ENCODE measurements at places on chromosomes 2 and 18.

DNA sequence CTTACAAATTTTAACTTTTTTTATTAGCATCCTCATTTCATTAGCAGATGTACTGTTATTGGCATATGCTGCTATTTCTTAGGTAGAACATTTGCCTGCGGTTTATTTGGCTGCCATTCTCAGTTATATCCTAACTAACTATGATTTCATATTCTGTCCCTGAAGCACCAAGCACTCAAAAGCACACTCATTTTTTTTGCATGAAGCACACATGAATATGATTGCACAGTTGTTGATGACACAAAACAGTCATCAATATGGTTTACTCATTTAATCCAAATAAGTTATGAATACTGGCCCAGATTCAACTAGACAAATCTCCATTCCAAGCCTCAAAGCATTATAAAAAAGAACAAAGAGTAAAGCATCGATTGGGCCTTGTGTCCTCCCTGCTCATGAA is 129.4 kb upstream of the CNTNAP5 start:
- no peak for DNase-seq

- DNase-seq: no peak
Observed at GRCh38 chr18:22964116-22964515, 31.0 kb downstream of the RBBP8 start.

DNA sequence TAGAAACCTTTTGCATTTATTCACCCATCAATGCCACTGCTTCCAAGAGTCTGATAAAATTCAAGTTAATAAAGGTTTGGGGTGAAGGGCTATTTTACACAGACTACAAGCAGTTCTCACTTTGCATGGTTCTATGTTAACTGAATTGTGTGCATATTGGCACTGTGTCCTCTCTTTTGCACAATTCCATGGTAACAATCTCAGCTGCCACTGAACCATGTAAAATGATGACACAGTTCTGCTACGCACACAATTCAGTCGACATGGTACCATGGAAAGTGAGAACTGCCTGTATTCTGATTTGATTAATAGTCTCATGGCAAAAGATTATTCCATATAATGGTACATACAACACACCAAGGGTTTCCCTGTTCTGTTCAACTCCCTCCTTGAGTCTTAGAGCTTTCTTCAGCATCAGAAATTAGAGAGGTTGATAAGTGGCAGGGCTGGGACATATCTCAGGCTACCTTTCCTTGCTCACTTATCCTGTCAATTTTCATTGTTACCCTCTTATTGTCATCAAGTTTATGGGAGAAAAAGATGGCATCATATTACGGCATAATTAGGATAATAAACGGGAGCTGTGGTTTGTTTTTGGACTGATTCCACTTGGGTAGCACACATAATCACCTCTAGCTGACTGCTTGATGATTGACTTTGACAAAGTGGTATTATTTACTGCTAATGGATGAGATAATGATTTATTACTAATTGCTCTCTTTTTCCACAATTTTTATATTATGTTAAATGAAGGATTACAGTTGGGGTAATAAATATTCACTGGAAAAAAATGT is 139.3 kb upstream of the CREB1 start:
- no peak for DNase-seq

- DNase-seq: no peak
Observed at GRCh38 chr2:10919410-10919770, 7.7 kb downstream of the KCNF1 start.

DNA sequence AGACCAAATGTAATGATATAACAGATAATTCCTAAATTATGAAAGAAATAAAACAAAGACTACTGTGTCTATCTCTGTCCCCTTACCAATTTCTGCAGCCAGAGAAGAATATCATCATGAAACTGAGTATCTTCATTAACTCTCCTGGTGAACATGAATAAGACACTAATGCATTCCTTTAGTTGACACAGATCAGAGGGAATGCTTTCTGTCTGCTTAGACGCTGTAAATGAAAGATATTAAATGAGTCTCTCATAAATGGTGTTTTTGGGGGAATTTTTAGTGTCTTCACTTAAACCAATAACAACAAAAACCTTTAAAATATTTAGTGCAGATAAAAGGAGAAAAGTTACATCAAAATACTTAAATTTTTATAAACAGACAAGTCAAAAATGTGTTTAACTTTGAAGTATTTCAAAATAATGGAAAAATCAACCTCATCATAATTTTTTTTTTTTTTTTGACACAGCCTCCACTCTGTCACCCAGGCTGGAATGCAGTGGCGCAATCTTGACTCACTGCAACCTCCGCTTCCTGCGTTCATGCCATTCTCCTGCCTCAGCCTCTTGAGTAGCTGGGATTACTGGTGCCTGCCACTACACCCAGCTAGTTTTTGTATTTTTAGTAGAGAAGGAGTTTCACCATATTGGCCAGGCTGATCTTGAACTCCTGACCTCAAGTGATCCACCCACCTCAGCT is 16.0 kb downstream of the EPG5 start:
- no peak for DNase-seq

DNA sequence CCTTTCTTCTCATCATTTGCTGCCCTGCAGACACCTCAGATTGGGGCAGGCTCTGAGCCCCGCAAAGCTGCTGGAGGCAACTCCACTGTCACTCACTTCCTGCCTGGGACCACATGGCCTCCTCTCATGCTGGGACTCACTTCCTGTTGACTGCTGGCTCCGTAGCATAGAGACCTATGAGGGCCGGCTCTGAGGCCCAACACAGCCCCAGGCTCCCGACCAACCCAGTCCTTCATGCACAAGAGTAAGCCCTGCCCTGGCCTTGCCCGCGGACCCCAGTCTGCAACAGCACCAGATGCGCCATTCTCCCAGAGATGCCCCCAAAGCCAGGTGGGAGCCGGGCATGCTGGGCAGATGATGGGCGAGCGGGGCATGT is 55.7 kb downstream of the DNMT3A start:
- DNase-seq: peak; percentile 50

DNA sequence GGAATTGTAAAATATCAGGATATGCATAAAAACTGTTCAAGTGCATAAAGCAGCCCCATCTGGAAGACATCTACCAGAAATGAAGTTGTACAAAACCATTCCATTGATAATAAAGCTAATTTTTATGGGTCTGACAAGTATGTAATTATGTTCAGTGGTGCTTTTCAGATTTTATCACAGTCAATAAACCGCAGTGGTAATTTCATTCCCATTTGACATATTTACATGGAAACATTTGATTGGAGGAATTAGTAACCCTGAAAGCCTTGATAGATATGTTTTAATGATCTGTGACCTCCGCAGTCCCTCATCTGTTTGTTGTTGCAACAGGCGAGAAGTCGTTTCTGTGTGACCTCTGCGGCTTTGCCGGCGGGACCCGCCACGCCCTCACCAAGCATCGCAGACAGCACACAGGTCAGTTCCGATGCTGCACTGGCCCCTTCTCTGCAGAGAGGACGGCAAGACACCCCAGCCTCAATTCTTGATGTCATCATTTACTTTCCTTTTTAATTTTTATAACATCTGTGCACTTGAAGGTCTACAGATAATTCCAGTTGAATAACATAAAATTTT is 283.1 kb downstream of the ZNF407 start:
- no peak for DNase-seq

GRCh38 chr2:229282758-229283546 is 11.9 kb upstream of the PID1 start:
- DNase-seq: no peak

DNA sequence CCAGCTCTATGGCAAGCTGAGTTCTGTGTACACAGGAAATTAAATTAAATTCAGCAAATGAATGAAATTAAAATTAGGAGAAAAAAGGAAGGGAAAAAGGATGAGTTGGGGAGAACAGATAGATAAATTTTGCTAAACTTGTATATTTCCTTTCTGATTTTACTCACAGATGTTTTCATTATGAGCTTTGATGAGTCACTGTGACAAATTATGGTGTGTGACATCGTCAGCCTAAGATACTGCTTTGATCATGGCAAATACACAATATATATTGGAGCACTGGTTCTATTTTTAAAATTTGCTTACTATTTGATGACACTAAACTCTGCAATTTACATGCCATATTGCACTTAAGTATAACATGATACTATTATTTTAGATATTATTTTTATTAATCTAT is 464.6 kb upstream of the SPHKAP start:
- DNase-seq: no peak

- DNase-seq: no peak
Observed at GRCh38 chr2:54348646-54349045, 92.6 kb upstream of the TSPYL6 start.

DNA sequence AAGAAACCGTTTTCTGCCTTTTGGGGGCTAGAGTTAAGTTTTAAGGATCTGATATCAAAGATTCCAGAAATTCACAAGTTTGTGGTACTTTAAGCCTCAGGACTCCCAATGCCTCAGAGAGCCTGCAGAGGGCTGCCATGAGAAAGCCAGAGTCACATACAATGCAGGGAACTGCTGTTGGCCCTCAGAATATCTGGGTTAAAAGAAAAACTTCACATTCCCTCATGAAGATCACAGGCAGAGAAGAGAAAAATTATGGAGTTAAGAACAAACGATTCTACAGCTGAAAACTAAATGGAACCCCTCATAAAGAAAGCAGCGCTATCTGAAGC is 39.5 kb downstream of the HDAC4 start:
- DNase-seq: no peak

- peak; percentile 10 for DNase-seq
Observed at GRCh38 chr2:64750001-64750816, 96.5 kb upstream of the SERTAD2 start.

- DNase-seq: peak; percentile 10
Observed at GRCh38 chr2:160918906-160919503, 241.2 kb upstream of the TANK start.

- DNase-seq: no peak
Observed at GRCh38 chr2:155696571-155696970, 636.0 kb downstream of the NR4A2 start.

DNA sequence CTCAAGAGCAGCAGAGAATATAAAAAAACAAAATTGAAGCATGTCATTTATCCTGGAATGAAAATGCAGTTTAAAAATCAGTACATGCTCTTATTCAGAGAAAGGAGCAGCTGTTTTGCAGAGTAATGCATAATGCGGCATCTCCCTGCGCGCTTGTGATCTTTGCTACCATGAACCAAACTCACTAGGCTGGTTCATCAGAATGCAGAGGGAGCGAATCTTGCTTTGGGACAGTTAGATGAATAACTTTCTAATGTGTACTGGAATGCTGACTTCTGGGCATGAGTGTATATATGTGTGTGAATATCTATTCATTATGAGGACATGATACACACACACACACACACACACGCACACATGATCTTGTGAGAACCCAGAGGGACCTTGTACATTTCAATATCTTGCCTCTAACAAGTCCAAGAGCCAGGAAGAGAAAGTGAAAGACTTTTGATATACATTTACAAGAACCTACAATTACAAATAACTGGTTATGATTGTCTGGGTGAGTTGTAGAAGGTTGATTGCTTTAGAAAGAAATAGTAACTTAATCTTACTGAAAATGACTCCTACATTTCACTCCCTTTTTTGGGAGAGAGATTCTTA is 54.1 kb upstream of the THOC1 start:
- DNase-seq: no peak

GRCh38 chr2:142874293-142874814 is 3.1 kb upstream of the KYNU start:
- no peak for DNase-seq

- DNase-seq: no peak
Observed at GRCh38 chr2:126503476-126503875, 152.5 kb upstream of the GYPC start.

GRCh38 chr18:55001394-55002024 is 42.2 kb upstream of the CCDC68 start:
- DNase-seq: no peak

GRCh38 chr2:9001229-9001628 is 2.3 kb downstream of the MBOAT2 start:
- DNase-seq: no peak

GRCh38 chr2:206230060-206230762 is 44.3 kb upstream of the ZDBF2 start:
- DNase-seq: no peak

DNA sequence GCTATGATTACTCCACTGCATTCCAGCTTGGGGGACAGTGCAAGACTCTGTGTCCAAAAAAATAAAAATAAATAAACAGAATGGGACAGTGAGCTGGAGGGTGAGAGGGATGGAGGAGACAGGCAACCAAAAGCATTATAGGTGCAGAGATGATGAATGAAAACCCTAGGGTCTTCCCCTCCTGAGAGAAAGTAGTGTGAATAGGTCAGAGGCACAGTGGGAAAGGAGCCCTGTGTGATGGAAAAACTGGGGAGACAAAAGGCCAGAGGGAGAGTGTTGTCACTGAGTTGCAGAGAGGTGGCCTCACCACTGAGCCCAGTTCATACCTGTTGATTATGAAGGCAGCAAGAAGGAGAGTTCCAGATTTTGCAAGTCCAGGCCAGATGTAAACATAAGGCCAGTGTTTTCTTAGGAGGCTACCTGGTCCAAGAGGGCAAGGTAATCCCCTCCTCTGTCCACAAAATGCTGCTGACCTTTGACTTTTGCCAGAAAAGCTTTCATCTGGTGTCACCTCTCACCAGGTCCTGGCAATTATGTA is 17.6 kb upstream of the AGFG1 start:
- DNase-seq: no peak

DNA sequence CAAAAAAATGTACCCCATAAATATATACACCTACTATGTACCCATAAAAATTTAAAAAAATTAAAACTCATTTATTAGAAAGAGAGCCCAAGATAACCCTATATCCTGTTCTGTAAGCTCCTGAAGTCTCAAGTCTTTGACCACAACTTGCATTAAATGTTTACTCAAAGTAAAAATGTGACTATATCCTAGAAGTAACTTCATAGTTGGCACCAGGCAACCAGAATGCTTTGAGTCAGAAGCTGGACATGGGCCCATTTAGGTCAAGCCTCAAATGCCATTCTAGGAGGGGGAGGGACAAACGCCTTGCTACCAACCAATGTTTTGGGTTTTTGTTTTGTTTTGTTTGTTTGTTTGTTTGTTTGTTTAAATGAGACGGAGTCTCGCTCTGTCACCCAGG is 9.3 kb upstream of the TBC1D8 start:
- no peak for DNase-seq

DNA sequence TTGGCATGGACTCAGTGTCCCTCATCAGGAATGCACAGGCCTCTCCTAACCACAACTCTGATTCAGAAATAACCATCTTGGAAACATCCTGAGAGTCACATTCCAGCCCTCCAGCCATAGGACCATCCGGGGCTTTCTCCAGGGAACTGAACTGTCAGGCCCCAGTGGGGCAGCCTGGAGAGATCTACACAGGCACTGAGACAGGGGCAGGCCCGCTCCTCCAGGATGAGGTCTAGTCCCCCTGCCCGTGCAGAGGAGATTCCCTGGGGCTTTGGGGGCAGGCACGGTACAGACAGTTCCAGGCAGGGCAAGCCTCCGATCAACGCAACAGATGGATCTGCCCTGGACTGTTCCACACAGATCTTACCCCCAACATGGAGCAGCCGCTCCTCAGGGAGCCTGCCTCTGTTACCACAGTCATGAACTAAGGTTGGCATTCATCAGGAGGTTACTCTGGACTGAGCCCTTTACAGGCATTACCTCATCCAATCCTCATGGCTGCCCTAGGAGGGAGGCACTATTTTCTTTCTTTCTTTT is 12.0 kb downstream of the KCNK3 start:
- DNase-seq: no peak

GRCh38 chr2:105597806-105598803 is 146.6 kb upstream of the NCK2 start:
- DNase-seq: no peak

Data from stimulated activated CD8-positive, alpha-beta memory T cell treated with anti-CD3 and anti-CD28 coated beads, Interleukin-2, amount 100 ng/mL, for 48 hours (primary cell).